Epithelial cell of alveolus of lung (primary cell): ENCODE measurements at places on chromosomes 4 and X. TPM values are rescaled to one million over a fixed set of nuclear protein-coding genes. Genes with fewer than 3 reads are reported as not detected.

SGMS2 gene
- 10.5 and 29.3 TPM in 2 replicates for total RNA-seq

USP9X gene
- total RNA-seq: 33.9 and 44.7 TPM in 2 replicates

SSX2 gene
- total RNA-seq: not detected in 2 replicates

S100P gene
- 0.39 TPM in 1 of 2 replicates, not detected in the other for total RNA-seq

LONRF3 gene
- total RNA-seq: 1.2 TPM in 1 of 2 replicates, not detected in the other

VGLL1 gene
- not detected in 2 replicates for total RNA-seq

PABPC1L2A gene
- not detected in 2 replicates for total RNA-seq

FGFRL1 gene
- 33.1 and 34.7 TPM in 2 replicates for total RNA-seq

SPP1 gene
- total RNA-seq: 0.78 TPM in 1 of 2 replicates, not detected in the other

C4orf51 gene
- not detected in 2 replicates for total RNA-seq

VCX3B gene
- not detected in 2 replicates for total RNA-seq

TEC gene
- total RNA-seq: 0.26 and 2.6 TPM in 2 replicates

ITIH6 gene
- total RNA-seq: not detected in 2 replicates

EMCN gene
- 0.16 TPM in 1 of 2 replicates, not detected in the other for total RNA-seq

GC gene
- not detected in 2 replicates for total RNA-seq

SATL1 gene
- total RNA-seq: not detected in 2 replicates

EXOC1L gene
- not detected in 2 replicates for total RNA-seq

F8A2 gene
- not detected in 2 replicates for total RNA-seq

UCP1 gene
- total RNA-seq: not detected in 2 replicates

GSX2 gene
- not detected in 2 replicates for total RNA-seq
